ENCODE measurements at places on chromosomes 1 and 21. TPM values are rescaled to one million over a fixed set of nuclear protein-coding genes. Genes with fewer than 3 reads are reported as not detected.

- DNase-seq: no peak
Measured at GRCh38 chr1:155017946-155018316, 15.3 kb downstream of the ZBTB7B start.

Gene VWA1
- total RNA-seq: 15.3 TPM

Gene PLA2G5
- total RNA-seq: not detected

GRCh38 chr1:38433084-38433722, 386.6 kb upstream of the POU3F1 start:
- DNase-seq: no peak
